Sigmoid colon (tissue), 7 donors: ENCODE measurements at places on chromosomes 4 and X. TPM values are rescaled to one million over a fixed set of nuclear protein-coding genes. Genes with fewer than 3 reads are reported as not detected.
A peak's percentile ranks its signal among the peaks of the same experiment; 100 is the strongest.

- H3K4me1 ChIP-seq: no peaks in the 10 kb centered on the region
- DNase-seq: no peak
- no peaks in the 10 kb centered on the region for H3K27me3 ChIP-seq
- H3K27ac ChIP-seq: no peak overlapping the region
Observed at GRCh38 chrX:82711457-82711856, 796.6 kb upstream of the POU3F4 start.

Gene CCDC160
- not detected for polyA plus RNA-seq

GRCh38 chr4:42817913-42818312 lies 74.6 kb upstream of the GRXCR1 start:
- no peaks in the 10 kb centered on the region for H3K36me3 ChIP-seq
- H3K4me3 ChIP-seq: no peak overlapping the region
- no peak for DNase-seq
- H3K27me3 ChIP-seq: no peaks in the 10 kb centered on the region

DNA sequence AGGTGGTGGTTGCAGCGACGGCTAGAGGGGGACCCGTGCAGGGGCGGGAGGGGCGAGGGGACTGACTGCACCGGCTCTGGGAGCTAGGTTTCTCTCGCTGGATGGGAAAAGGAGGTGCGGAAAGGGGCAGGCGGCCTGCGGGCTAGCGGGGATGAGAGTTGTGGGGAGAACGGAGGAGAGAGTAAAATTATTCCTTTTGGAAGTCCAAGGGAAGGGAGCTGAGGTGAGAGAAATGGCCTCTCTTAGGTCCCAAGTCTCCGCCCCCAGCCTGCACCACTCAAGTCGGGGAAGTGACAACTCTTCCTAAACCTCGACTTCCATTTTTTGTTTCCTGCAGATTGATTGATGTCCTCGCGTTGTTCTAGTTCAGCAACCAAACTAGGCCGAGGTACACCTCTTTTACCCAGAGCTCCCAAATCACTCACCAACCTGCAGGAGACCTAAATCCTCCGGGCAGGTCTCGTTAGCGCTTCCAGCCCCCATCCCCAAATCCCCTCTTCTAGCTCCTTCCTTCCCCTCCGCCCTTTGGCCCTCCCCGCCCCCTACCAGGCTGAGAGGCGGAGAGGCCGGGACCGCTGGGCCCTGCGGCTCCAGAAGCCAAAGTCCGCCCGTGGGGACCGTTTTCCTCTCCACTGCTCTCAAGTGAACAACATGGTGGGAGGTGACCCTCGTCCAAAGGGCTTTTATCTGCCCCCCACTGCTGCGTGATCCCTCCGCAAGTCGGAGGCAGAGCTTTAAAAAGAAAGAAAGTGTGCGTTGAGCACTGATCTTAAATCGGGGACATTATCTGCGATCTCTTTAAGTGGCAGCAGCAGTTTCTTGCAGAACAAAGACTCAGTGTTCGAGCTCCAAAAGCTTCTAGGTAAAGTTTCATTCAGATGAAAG lies 7.3 kb downstream of the PITX2 start:
- DNase-seq: no peak
- peaks cover 99% of the 10 kb centered on the region for H3K27me3 ChIP-seq
- H3K4me1 ChIP-seq: peaks cover 31% of the 10 kb centered on the region
- H3K36me3 ChIP-seq: no peaks in the 10 kb centered on the region
- no peak overlapping the region for H3K27ac ChIP-seq
- H3K4me3 ChIP-seq: no peak overlapping the region

Gene MTMR8
- 2.1 TPM for polyA plus RNA-seq

Gene HPGDS
- polyA plus RNA-seq: 1.0 TPM

GRCh38 chrX:96907516-96908272 lies 24.0 kb downstream of the RPA4 start:
- no peak overlapping the region for H3K27ac ChIP-seq
- H3K36me3 ChIP-seq: no peaks in the 10 kb centered on the region
- no peaks in the 10 kb centered on the region for H3K27me3 ChIP-seq
- DNase-seq: no peak

GRCh38 chr4:80335554-80336358 lies at the start of gene CFAP299:
Gene CFAP299 (plus strand): TSS chr4:80335730.
- peaks cover 17% of the 10 kb centered on the region for H3K4me1 ChIP-seq
- no peaks in the 10 kb centered on the region for H3K27me3 ChIP-seq
- H3K36me3 ChIP-seq: no peaks in the 10 kb centered on the region
- peak within 1 kb of the TSS; percentile 34 for H3K4me3 ChIP-seq
- DNase-seq: peak; percentile 82
- no peak within 1 kb of the TSS for H3K27ac ChIP-seq

DNA sequence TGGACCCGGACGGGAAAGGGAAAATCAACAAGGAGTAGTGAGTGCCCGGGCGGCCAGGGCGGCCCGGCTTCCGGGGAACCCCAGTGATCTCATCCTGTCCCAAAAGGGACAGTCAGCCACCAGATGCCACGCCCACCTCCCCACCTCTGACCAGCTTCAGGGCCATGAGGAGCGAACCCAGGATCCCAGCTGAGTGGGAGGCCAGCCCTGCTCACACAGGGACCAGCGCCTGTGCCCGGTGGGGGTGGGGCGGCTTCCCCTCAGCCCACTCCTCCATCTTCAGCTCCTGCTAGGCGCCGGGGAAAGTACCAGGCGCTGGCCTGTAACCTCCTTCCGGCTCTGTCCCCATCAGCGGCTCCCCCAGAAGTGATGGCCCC lies 6.2 kb downstream of the MYL5 start:
- peak overlapping the region; percentile 47 for H3K27ac ChIP-seq
- no peak overlapping the region for H3K4me3 ChIP-seq
- DNase-seq: peak; percentile 71
- H3K27me3 ChIP-seq: peaks cover 8% of the 10 kb centered on the region

- no peak overlapping the region for H3K4me3 ChIP-seq
- H3K27me3 ChIP-seq: no peaks in the 10 kb centered on the region
- no peaks in the 10 kb centered on the region for H3K4me1 ChIP-seq
- DNase-seq: no peak
- no peaks in the 10 kb centered on the region for H3K36me3 ChIP-seq
- H3K27ac ChIP-seq: no peak overlapping the region
Observed at GRCh38 chr4:23922541-23923111, 32.8 kb upstream of the PPARGC1A start.

Gene ARR3
- 0.60 TPM for polyA plus RNA-seq

DNA sequence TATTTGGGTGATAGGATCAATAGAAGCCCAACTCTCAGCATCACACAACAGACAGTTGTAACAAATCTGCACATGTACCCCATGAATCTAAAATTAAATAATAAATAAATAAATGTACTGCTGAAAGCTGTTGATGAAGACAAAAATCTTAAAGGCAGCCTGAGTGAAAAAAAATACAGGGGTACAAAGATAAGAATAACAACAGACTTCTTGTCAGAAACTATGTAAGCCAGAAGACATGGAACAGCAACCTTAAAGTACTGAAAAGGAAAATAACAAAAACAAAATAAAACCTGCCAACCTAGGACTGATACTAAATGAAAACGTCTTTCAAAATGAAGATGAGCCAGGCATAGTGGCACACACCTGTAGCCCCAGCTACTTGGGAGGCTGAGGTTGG lies 25.0 kb upstream of the PDLIM5 start:
- H3K4me3 ChIP-seq: no peak overlapping the region
- no peaks in the 10 kb centered on the region for H3K27me3 ChIP-seq
- no peak for DNase-seq
- no peaks in the 10 kb centered on the region for H3K36me3 ChIP-seq

Gene GAGE12H
- polyA plus RNA-seq: not detected

DNA sequence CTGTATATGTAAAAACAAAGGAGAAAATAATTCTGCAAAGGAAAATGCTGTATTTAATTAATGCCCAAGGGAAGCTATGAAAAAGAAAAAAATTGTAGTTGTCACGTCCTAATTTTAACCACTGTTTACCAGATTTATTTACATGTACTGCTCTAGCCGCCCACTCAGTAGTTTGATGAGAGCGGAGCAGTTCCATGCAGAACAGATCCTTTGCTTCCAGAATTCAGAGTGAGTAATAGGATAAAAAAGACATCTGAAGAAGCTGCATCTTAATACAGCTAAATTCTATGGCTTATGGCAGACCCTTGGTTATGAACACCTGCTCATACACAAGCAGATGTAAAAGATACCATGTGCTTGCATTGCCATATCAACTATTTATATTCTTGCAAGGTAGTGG lies 287.0 kb downstream of the GASK1B start:
- no peaks in the 10 kb centered on the region for H3K36me3 ChIP-seq
- H3K4me1 ChIP-seq: no peaks in the 10 kb centered on the region
- no peaks in the 10 kb centered on the region for H3K27me3 ChIP-seq
- H3K27ac ChIP-seq: no peak overlapping the region

- no peak overlapping the region for H3K27ac ChIP-seq
- no peak for DNase-seq
- H3K36me3 ChIP-seq: no peaks in the 10 kb centered on the region
- H3K4me3 ChIP-seq: no peak overlapping the region
- H3K27me3 ChIP-seq: no peaks in the 10 kb centered on the region
Observed at GRCh38 chr4:7677799-7678301, 243.1 kb upstream of the PSAPL1 start.

- H3K27me3 ChIP-seq: no peaks in the 10 kb centered on the region
- no peaks in the 10 kb centered on the region for H3K36me3 ChIP-seq
- H3K4me3 ChIP-seq: no peak overlapping the region
- no peaks in the 10 kb centered on the region for H3K4me1 ChIP-seq
- H3K27ac ChIP-seq: no peak overlapping the region
Observed at GRCh38 chr4:124095621-124096020, 616.9 kb downstream of the ANKRD50 start.

GRCh38 chr4:3301450-3302172 lies 8.8 kb downstream of the RGS12 start:
- H3K36me3 ChIP-seq: no peaks in the 10 kb centered on the region
- no peaks in the 10 kb centered on the region for H3K4me1 ChIP-seq
- DNase-seq: no peak
- no peaks in the 10 kb centered on the region for H3K27me3 ChIP-seq
- no peak overlapping the region for H3K27ac ChIP-seq
- no peak overlapping the region for H3K4me3 ChIP-seq

Gene CUL4B
- polyA plus RNA-seq: 15.5 TPM

DNA sequence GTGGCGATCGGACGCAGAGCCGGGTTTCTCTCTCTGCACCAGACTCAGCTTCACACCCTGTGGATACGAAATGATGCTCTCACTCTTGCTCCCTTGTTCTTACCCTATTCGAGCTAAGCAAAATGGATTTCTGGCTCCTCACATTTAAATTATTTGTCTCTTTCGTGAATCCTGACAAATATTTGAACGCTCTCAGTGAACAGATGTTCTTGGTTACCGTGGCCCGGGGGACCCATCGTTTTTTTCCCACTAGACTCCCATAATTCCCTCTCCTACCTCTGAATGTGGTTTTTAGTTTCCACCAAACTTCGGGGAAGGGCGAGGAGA lies 630 bp downstream of the SMARCA5 start:
- H3K4me3 ChIP-seq: peak overlapping the region; percentile 96
- no peak for DNase-seq
- no peaks in the 10 kb centered on the region for H3K27me3 ChIP-seq
- H3K27ac ChIP-seq: peak overlapping the region; percentile 100
- H3K36me3 ChIP-seq: peaks cover 18% of the 10 kb centered on the region

- peaks cover 29% of the 10 kb centered on the region for H3K4me1 ChIP-seq
- no peaks in the 10 kb centered on the region for H3K27me3 ChIP-seq
- no peaks in the 10 kb centered on the region for H3K36me3 ChIP-seq
- peak overlapping the region; percentile 60 for H3K27ac ChIP-seq
- H3K4me3 ChIP-seq: no peak overlapping the region
- DNase-seq: no peak
Observed at GRCh38 chr4:26105815-26106699, 192.0 kb downstream of the SMIM20 start.
